Osteoblast (primary cell): ENCODE measurements at places on chromosomes 4 and X. TPM values are rescaled to one million over a fixed set of nuclear protein-coding genes. Genes with fewer than 3 reads are reported as not detected.

NKAP gene
- 4.3 and 4.7 TPM in 2 replicates for total RNA-seq

DNA sequence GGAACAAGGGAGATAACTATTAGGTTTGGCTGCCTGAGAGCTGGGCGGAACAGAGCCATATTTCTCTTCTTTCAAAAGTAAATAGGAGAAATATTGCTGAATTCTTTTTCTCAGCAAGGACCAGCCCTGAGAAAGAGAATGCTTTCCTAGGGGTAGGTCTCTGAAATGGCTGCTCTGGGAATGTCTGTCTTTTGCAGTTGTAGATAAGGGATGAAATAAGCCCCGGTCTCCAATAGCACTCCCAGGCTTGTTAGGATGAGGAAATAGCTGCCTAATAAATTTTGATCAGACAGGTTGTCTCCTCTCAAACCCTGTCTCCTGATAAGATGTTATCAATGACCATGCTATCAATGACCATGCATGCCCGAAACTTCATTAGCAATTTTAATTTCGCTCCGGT, 207.8 kb upstream of the KIT start:
- no peak overlapping the region for H3K4me3 ChIP-seq
- H3K36me3 ChIP-seq: no peaks in the 10 kb centered on the region
- DNase-seq: no peak
- no peak overlapping the region for H3K27ac ChIP-seq
- H3K27me3 ChIP-seq: peaks cover 3% of the 10 kb centered on the region

GRCh38 chr4:1072830-1073446, 40.4 kb downstream of the RNF212 start:
- no peak overlapping the region for H3K4me3 ChIP-seq
- peak; percentile 93 for DNase-seq
- H3K27me3 ChIP-seq: peaks cover 14% of the 10 kb centered on the region
- H3K4me1 ChIP-seq: no peaks in the 10 kb centered on the region

AFF2 gene
- total RNA-seq: 10.0 and 10.9 TPM in 2 replicates

DNA sequence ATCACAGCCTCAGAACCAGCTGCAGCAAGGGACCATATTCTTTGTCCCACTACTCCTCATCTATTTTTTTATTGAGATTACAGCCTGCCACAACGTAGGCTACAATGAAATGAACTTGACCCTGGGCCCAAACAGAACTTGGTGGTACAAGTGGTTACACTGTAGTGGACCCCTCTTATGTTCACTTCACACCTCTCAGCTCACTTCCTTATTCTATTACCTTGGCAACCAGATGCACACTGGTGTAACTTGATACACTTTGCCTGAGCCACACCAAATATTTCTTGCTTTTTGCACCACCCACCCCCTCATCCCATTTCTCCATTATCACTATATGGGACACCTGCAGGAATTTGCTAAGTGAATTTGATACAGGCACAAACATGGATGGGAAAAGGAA, 105.8 kb downstream of the CXCL13 start:
- H3K36me3 ChIP-seq: no peaks in the 10 kb centered on the region
- no peaks in the 10 kb centered on the region for H3K4me1 ChIP-seq
- H3K4me3 ChIP-seq: no peak overlapping the region

- no peaks in the 10 kb centered on the region for H3K4me1 ChIP-seq
- H3K4me3 ChIP-seq: no peak overlapping the region
- H3K27me3 ChIP-seq: no peaks in the 10 kb centered on the region
- H3K27ac ChIP-seq: no peak overlapping the region
These were observed 196.5 kb downstream of the STK32B start for GRCh38 chr4:5247735-5248134.

- DNase-seq: no peak
- no peak overlapping the region for H3K4me3 ChIP-seq
- H3K27ac ChIP-seq: no peak overlapping the region
- H3K4me1 ChIP-seq: no peaks in the 10 kb centered on the region
- no peaks in the 10 kb centered on the region for H3K36me3 ChIP-seq
- no peaks in the 10 kb centered on the region for H3K27me3 ChIP-seq
These were observed 64.6 kb downstream of the KDM6A start for GRCh38 chrX:44937606-44938005.

DNA sequence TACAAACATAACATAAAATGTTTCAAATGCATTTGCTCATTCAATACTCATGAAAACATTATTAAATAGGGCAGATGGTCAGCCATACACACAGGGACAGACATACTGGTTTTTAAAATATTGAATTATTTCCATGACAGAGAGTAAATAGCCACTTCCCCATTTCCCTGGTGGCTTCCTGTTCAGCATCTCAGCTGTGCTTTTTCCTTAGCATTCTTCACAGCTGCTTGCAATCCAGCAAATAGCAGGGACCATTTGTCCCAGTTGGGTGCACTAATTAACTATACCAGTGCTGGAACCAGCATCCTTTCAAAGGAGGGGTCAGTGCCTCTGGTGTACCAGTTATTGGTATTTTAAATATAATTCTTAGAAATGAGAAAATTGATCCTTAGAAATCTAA, 964.7 kb downstream of the RAB28 start:
- DNase-seq: no peak
- no peaks in the 10 kb centered on the region for H3K36me3 ChIP-seq
- H3K4me1 ChIP-seq: no peaks in the 10 kb centered on the region
- no peaks in the 10 kb centered on the region for H3K27me3 ChIP-seq

GRCh38 chr4:93814722-93815121, 13.8 kb upstream of the ATOH1 start:
- H3K4me3 ChIP-seq: no peak overlapping the region
- H3K27ac ChIP-seq: no peak overlapping the region
- H3K36me3 ChIP-seq: no peaks in the 10 kb centered on the region
- no peaks in the 10 kb centered on the region for H3K27me3 ChIP-seq
- DNase-seq: no peak

DNA sequence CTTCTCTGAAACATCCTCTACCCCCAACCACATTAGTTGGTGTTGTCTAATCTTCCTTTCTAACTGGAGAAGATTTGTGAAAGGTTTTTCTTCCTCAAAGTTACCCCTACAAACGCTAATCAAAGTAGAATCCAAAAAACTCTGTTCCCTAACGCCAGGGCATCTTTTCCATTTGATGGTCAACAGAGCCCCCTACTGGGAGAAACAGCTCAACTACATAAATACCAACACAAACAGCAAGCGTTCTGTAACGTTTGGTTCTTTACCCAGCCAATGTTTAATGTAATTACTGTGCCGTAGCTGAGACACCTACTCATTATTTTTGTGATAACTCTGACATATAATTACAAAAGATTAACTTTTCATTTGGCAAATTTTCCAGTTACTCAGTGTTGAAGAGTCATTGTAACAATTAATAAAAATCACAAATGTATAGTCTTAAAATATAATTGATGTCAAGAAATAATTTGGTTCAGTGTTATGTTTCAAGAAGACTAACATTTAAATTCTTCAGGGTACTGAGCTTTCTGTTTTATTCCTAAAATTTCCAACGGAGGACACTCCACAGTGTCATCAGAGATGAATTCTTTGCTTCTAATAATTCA, 94.9 kb upstream of the TBC1D9 start:
- H3K4me3 ChIP-seq: no peak overlapping the region
- no peak overlapping the region for H3K27ac ChIP-seq
- H3K4me1 ChIP-seq: no peaks in the 10 kb centered on the region
- DNase-seq: no peak
- no peaks in the 10 kb centered on the region for H3K36me3 ChIP-seq

GRCh38 chr4:91330555-91331137, 973.1 kb upstream of the GRID2 start:
- H3K4me3 ChIP-seq: no peak overlapping the region
- H3K27ac ChIP-seq: no peak overlapping the region
- H3K27me3 ChIP-seq: no peaks in the 10 kb centered on the region
- H3K36me3 ChIP-seq: no peaks in the 10 kb centered on the region
- no peaks in the 10 kb centered on the region for H3K4me1 ChIP-seq
- DNase-seq: no peak

ABCE1 gene
- total RNA-seq: 80.7 and 90.5 TPM in 2 replicates

GRCh38 chr4:173752610-173753230, 222.7 kb upstream of the HAND2 start:
- H3K4me1 ChIP-seq: no peaks in the 10 kb centered on the region
- DNase-seq: no peak
- no peak overlapping the region for H3K4me3 ChIP-seq
- H3K27me3 ChIP-seq: no peaks in the 10 kb centered on the region
